ENCODE measurements at places on chromosomes 2 and 18.

DNA sequence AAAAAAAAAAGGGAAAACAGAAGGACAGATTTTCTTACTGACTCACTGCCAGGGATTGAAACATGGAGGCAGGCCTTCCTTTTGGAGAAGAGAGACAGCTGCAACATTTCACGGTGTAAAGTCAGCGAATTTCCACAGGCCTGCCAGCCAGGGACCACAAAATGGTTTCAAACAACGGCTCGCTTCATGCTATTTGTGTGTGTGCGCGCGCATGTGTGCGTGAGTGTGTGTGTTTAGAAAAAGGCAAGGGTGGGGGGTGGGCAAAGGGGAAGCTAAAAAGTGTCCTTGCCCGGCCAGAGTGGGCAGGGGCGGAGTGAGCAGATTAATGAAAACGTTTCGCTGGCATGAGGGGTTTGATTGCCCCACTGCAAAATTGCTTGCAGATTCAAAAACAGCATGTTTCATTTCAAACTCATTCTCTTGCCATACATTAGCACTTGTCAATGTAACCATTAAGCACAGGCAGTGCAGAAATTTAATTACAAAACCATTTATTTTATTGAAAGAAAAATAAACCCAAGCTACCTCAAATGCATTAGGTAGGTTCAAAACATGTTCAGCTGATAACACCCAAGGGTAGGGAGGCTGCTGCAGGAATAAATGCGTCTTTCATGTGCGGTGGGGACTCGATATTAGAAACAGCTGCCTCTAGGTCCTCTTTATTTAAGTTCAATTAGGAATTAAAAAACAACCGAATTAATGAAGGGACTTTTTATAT lies 182.1 kb upstream of the SIX2 start:
- no peak for DNase-seq

DNA sequence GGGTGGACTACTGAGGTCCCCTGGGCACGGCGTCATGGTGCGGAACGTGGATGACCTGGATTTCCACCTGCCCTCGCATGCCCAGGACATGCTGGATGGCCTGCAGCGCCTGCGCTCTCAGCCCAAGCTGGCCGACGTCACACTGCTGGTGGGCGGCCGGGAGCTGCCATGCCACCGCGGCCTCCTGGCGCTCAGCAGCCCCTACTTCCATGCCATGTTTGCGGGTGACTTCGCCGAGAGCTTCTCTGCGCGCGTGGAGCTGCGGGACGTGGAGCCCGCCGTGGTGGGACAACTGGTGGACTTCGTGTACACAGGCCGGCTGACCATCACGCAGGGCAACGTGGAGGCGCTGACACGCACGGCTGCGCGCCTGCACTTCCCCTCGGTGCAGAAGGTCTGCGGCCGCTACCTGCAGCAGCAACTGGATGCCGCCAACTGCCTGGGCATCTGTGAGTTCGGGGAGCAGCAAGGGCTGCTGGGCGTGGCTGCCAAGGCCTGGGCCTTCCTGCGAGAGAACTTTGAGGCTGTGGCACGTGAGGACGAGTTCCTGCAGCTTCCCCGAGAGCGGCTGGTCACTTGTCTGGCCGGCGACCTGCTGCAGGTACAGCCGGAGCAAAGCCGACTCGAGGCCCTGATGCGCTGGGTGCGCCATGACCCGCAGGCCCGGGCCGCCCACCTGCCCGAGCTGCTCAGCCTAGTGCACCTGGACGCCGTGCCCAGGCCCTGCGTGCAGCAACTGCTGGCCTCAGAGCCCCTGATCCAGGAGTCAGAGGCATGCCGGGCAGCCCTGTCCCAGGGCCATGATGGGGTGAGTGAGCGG lies 2.5 kb downstream of the KLHL30 start:
- DNase-seq: no peak

DNA sequence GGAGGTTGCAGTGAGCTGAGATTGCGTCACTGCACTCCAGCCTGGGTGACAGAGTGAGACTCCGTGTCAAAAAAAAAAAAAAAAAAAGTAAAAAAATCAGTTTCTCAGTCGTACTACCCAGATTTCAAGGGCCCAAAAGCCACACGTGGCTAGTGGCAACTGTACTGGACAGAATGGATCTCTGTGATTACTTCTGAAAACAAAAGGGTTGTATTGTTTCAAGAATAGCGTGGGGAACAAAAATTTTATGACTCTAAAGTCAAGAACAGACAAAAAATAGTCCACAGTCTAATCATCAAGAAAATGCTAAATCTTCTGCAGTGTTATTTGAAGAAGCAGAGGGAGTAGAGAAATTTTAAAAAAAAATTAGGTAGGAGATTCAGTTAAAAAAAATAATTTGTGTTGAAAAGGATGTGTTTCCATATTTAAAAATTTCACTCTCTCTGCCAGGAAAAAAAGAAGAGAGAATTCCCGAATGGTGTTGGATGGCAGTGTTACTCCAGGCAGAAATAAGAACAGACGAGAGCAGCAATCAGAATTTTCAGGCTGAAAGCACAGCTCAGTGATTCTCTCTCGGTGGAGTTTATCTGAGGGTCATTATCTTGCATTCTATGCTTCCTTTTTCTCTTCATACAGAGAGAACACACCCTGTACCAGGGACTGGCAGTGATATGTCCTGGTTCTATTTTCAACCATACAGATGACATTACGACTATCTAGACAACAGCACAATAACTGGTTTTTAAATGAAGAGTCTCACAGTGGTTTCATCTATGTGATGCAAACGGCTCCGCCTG lies 61.8 kb downstream of the CABYR start:
- no peak for DNase-seq

DNA sequence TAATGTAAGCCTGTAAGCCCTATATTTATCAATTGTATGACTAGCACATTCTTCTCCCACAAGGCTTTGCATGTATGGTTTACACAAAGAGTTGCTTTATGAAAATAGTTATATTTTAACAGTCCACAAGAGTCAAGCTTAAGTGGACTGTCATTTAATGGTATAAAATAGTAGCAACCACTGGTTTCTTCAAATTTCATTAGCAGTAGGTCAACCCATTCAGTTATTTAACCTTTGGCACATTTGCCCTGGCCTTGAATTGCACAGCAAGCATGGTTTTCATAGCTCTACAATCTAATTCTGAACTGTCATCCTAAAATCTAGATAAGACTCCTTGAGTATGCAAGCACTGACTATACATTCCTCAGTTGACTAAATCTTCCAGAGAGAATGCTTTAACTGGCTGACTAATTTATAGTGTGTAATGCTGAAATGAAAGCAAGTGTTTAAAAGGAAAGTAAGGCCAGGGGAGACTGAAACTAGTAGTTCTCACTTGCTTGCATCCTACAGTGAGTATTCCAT lies 1.8 kb downstream of the DPP4 start:
- DNase-seq: no peak

- no peak for DNase-seq
Measured at GRCh38 chr18:70494524-70494923, 205.7 kb downstream of the SOCS6 start.

- no peak for DNase-seq
Measured at GRCh38 chr2:120229341-120229740, 6.1 kb upstream of the TMEM185B start.

DNA sequence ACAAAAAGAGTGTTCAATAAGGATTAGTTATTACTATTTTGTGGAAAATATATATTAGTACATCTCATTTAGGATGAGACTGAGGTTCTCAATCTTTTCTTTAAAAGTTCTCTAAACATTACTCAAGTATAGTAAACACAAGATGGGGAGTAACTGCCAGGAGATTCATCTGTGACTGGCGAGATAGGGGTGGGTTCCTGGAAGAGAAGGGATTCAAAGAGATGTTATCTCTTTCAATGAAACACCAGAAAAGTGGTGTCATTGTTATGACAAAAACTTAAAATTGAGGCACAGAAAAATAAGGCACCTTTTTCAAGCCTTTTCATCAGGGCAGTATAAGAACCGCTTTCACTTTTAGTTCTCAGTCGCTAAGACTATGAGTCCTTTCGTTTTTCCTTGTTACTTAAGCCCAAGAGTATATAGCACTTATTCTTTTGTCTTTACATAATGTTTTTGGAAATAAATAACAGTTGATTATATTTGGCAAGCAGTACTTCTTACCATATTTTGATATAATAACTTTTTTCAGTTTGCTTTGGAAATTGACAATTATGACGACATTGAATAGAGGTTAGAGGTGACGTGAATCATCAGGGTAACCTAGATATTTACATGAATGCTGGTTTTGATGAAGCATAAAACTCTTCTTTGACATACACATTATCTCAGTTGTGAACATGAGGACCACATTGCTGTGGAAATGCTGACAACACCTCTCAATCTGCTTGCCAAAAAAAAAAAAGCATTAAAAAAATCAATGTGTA lies 393.9 kb upstream of the TCF4 start:
- no peak for DNase-seq

DNA sequence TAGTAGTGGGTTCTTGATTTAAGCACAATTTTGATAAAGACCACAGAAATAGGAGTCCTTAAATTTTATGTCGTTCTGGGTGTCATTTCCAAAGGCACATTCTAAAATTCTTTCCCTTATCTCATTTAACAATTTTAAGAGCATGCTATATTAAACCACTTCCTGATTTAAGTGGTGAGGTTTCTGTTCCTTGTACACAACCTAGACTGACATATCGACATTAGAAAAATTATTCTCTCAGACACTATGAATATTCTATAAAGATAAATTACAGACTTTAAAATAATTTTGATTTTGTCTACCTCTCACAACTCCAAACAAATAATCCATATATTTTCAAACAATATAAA lies 923.8 kb downstream of the LRP1B start:
- DNase-seq: no peak

DNA sequence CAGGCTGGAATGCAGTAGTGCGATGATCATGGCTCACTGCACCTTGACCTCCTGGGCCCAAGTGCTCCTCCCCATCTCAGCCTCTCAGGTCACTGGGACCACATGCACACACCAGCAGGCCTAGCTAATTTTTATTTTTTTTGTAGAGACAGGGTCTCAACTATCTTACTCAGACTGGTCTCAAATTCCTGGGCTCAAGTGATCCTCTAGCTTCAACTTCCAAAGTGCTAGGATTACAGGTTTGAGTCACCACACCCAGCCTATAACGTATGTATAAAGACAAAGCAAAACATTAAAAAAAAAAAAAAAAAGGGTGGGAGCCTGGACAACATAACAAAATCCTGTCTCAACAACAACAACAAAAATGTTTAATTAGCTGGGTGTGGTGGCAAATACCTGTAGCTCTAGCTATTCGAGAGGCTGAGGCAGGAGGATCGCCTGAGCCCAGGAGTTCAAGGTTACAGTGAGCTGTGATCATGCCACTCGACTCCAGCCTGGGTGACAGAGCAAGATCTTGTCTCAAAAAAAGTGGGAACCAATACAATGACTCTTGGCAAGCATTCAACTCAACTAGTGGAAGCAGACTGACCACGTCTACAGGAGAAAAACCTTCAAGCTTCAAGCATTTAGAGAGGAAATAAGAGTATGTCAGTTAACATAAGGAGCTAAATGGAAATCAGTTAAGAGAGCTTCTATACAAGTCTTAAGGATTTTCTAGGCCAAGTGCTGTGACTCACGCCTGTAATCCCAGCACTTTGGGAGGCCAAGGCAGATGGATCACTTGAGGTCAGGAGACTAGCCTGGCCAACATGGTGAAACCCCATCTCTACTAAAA lies 2.6 kb downstream of the GTF3C2 start:
- no peak for DNase-seq

GRCh38 chr2:39602616-39603015 lies 63.1 kb upstream of the TMEM178A start:
- no peak for DNase-seq

GRCh38 chr18:60099709-60100108 lies 199.9 kb downstream of the PMAIP1 start:
- DNase-seq: no peak

DNA sequence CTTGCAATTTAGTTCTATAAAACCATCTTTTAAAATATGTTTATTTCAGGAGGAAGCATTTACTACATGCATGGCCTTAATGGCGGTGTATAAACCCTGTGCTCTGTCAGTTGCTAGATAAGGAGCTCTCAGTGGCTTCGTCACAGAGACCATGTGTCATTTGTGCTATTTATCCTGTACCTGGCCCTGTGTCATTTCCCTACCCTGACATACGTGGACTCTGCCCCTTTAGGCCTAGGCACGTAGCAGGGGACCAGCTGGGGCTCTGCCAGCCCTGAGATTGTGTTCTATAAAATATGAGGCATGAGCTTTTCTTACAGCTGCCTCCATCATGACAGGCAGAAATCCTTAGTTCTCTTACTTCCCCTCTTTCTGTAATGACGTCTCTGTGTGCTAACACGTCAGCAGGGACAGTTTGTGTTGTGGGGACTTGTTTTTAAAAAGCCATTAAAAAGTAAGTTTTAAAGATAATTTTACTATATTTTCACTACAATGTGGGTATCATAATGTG lies 88.0 kb downstream of the ITGB1BP1 start:
- no peak for DNase-seq

DNA sequence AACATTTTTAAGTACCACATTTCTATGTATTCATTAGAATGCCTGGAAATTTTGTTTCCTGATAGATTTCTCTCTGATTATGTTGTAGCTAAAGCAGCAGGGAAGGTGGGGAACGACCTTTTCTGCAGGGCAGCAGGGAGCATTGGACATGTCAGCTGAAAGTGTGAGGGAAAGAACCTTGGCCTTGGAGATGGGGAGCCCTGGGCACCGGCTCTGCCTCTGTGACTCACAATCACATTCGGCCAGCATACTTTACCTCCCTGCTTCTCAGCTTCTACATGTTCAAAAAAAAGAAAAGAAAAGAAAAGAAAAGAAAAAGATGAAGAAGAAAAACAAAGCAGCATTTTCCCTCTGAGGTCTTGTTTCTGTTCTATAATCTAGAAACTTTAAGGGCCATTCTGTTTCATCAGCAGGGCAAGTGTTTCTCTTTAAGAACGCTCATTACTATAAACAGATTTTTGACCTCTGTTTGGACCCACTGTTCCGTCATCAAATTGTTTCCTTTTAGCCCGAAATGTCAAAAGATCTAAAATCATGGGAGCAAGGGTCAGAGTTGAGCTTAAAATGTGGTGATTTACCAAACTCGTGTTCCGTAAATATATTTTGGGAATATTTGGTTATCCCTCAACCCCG lies 27.9 kb downstream of the SETBP1 start:
- DNase-seq: no peak

DNA sequence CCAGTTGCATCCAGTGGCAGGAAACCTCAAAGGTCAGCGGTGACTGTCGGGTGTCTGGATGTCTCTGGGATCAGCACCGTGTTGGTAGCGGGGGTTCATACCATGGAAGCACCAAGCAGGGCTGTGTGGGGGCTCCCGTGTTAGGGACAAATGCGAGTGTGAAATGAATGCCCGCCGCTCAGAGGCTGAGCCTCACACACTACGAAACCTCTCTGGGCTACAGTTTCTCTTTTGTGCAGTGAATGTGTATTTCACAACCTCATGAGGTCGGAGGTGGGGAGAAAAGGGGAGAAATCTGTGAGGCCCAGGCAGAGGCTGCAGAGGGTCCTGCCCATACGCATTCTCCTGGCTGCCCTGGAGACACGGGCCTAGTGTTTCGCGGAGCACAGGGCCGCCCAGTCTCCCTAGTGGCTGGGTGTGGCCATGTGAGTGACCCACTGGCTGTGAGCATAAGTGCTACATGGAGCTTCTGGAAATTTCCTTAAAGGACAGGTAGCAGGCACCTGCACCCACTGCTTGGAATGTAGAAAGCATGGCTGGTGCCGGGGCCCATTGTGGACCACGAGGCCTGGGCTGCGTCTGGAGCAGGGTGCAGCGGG lies 138.0 kb upstream of the GLI2 start:
- no peak for DNase-seq

Measured in activated CD8-positive, alpha-beta memory T cell treated with anti-CD3 and anti-CD28 coated beads for 48 hours (primary cell).